ENCODE measurements at places on chromosomes 7 and 10.

DNA sequence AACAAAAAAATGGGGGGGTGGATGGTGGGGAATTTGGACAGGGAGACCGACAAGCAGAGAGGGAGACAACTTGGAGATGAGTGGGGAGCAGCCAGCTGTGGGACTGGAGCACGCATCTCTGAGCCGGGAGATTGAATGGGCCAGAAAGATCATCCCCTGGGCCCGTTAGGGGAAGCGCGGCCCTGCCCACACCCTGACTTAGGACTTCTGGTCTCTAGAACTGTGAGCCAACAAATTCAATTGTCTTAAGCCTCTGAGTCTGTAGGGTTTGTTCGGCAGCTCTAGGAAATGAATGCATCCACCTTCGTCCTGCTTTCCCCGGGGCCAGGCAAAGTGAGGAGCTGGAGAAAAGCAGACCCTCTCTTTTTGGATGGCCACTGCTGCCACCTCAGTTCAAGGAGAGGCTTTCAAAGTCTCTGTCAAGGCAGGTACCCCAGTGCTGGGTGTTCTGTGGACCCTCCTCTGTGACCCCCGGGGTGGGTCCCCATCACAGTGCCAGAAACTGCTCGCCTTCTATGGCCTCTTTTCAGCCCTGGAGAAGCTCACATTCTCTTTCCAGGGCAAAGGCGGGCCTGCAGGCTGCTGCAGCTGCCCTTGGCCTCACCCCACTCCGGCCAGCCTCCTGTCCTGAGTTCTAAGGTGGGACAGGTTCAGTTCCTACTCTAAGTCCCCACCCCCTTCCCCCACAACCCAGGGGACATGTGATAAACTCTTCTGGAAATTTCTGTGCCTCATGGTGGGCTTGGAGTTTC lies 423.2 kb downstream of the RPS24 start:
- no peak for DNase-seq

DNA sequence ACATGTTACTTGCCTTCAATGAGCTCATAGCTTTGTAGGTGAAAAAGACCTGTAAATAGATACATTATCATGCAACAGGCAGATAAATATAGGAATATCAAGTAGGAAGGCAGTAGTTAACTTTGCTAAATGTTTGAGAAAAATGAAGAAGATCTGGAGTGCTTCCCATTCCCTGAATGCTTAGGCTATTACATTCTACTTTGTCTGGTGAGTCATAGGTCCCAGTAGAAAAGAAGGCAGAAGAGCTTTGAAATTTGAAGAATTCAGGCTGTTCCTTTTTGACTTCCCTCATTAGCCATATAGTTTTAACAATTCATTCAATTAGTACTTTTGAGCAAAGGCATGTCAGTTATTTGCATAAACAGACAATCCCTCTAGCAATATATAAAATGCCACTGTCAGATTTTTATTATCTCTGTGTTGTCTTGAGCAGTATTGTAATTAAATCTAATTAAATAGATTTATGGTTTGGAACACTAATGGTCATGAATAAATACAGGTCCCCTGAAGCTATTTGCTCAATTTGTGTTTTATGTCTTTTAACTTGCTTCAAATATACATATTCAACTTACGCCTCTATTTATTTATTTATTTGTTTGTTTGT lies 875.0 kb downstream of the REEP3 start:
- DNase-seq = peak; percentile 15

DNA sequence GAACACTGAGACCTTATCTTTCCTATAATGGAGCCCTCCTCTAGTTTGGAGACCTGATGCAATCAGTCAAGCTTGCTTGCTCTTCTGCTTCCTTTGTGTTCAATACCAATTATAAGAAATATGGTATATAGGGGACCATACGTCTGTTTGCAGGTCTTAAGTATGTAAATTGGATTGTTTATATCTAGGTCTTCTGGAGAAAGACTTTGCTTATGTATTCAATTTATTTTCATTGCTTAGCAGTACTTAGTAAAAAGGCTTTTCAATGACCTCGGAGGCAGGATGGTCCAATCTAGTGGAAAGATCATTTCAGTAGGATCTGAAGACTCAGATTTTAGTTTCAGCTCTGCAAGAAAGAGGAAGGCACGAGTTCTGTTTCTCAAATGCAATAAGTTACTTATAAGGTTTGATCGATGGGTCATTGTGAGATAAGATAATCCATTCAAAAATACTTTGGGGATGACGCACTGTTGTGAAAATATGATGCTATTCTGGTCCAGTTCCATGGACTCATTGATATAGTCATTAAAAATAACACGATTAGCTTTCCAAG lies 571.6 kb downstream of the SH2D4B start:
- no peak for DNase-seq

GRCh38 chr7:46006723-46007122 lies 85.7 kb upstream of the IGFBP3 start:
- no peak for DNase-seq

DNA sequence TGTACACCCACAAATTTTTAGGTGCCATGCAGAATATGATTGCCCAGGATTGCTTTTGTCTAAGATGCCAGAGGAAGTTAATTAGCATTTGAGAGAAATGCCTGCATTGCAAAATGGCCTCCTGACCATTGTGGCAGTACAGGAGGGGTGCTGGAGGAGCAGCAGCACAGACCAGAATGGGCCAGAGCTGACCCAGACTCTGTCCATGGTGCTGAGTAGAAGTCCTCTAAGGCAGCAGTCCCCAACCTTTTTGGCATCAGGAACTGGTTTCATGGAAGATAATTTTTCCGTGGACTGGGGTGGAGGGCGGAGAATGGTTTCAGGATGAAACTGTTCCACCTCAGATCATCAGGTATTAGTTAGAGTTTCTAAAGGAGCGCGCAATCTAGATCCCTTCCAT lies 217.8 kb upstream of the AGK start:
- no peak for DNase-seq

- no peak for DNase-seq
Observed at GRCh38 chr10:106958589-106959361, 205.7 kb downstream of the SORCS1 start.

- DNase-seq = no peak
Observed at GRCh38 chr10:78560341-78560688, 508.5 kb upstream of the ZMIZ1 start.

GRCh38 chr7:132783824-132784223 lies 207.6 kb upstream of the PLXNA4 start:
- DNase-seq = peak; percentile 18

DNA sequence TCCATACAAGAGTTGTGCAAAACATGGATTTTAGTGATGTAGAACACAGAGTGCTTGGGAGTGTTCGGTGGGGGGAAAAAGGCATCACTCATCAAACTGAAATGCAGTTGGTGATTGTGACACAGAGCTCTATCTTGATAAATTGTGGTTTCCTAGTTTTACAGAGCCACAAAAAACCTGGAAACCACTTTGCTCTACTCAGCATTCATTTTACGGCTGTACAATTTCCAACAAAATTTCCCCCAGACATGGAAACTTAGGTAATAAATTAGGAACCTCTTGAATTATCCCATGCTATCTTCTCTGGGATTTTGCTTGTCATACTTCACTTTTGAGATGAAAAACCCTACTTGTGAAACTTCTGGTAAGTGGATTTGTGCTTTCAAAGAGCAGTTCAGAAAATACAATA lies 614.9 kb upstream of the FZD8 start:
- no peak for DNase-seq

- DNase-seq = no peak
Observed at GRCh38 chr10:21473541-21473940, 51.9 kb downstream of the SKIDA1 start.

- DNase-seq = no peak
Observed at GRCh38 chr7:15703732-15704131, 17.2 kb upstream of the MEOX2 start.

- DNase-seq = no peak
Observed at GRCh38 chr7:98493030-98493778, 92.3 kb upstream of the BAIAP2L1 start.

DNA sequence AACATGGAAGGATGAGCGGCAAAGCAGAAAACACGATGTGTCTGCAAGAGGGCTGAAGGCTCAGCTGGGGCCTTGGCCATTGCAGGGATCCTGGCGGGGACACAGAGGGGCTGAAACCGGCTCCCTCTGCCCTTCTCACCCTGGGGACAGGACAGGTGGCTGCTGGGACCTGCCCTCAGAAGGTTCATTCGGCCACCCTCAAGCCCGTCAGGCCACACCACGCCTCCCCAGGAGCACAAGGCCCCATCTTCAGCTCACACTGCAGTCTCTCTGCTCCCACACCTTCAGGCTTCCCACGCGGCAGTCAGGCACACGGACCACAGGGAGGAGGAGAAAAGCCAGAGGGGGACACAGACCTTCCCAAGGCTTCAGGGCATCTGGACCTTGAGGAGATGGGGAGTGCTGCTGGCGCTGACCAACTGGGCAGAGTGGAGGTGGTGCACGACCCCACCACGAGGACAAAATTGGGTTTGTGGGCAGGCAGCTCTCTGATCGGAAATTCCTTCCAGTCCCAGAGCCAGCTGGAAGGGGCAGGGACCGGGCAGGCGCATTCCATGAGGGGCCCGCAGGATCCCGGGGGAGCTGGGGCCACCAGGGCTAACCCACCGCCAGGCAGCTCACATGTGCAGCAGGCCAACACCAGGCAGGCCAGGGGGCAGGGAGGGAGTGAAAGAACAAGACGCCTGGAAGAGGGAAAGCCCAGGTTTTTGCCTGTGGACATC lies 104.0 kb downstream of the MAD1L1 start:
- no peak for DNase-seq

- no peak for DNase-seq
Observed at GRCh38 chr10:61286686-61287085, 166.5 kb downstream of the TMEM26 start.
